ENCODE measurements at places on chromosomes 11 and 22. TPM values are rescaled to one million over a fixed set of nuclear protein-coding genes. Genes with fewer than 3 reads are reported as not detected.

The CCDC89 gene
- not detected for total RNA-seq

- no peak for DNase-seq
These were observed 1563.7 kb upstream of the TENM4 start for GRCh38 chr11:81004576-81004975.

GRCh38 chr22:42273855-42274451, 3.5 kb upstream of the TCF20 start:
- no peak for DNase-seq

- DNase-seq, result no peak
These were observed 324.3 kb downstream of the OPCML start for GRCh38 chr11:133207995-133208394.

The PNPLA5 gene
- total RNA-seq, result not detected

DNA sequence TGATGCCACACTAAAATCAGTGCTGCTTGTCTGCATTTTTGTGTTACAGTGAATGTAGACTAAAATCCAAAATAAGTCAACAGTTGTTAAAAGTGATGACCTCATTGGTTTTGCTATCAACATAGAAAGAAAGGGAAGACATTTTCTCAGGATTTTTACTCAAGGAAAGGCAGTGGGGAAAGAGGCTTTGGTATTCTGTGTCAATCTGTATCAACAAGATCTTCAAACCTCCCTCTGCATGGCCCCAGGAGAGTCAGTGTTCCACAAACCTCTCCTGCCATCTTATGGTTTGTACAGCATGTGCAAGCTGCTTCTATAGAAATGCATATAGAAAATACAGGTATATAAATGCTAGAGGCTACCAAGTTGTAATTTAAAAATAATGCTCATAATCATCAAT, 13.8 kb upstream of the OR51M1 start:
- DNase-seq, result peak; percentile 58

Measured in dermis microvascular lymphatic vessel endothelial cell (primary cell).